ENCODE measurements at places on chromosomes 2 and 18.

- DNase-seq, result no peak
Measured at GRCh38 chr2:38613849-38614213, 11.1 kb upstream of the HNRNPLL start.

- DNase-seq, result no peak
Measured at GRCh38 chr2:200533754-200534153, 7.7 kb downstream of the SGO2 start.

GRCh38 chr2:47269316-47270232, 114.5 kb upstream of the STPG4 start:
- peak; percentile 65 for DNase-seq

GRCh38 chr18:9637036-9637767, 22.8 kb upstream of the PPP4R1 start:
- DNase-seq, result no peak

GRCh38 chr2:23209059-23209458, 175.9 kb upstream of the KLHL29 start:
- DNase-seq, result no peak

GRCh38 chr18:34787931-34788532, 77.9 kb downstream of the DTNA start:
- peak; percentile 83 for DNase-seq

GRCh38 chr2:18752022-18752493, 162.7 kb upstream of the NT5C1B start:
- peak; percentile 85 for DNase-seq

- peak; percentile 64 for DNase-seq
Measured at GRCh38 chr2:55598056-55598795, 19.2 kb downstream of the PPP4R3B start.

DNA sequence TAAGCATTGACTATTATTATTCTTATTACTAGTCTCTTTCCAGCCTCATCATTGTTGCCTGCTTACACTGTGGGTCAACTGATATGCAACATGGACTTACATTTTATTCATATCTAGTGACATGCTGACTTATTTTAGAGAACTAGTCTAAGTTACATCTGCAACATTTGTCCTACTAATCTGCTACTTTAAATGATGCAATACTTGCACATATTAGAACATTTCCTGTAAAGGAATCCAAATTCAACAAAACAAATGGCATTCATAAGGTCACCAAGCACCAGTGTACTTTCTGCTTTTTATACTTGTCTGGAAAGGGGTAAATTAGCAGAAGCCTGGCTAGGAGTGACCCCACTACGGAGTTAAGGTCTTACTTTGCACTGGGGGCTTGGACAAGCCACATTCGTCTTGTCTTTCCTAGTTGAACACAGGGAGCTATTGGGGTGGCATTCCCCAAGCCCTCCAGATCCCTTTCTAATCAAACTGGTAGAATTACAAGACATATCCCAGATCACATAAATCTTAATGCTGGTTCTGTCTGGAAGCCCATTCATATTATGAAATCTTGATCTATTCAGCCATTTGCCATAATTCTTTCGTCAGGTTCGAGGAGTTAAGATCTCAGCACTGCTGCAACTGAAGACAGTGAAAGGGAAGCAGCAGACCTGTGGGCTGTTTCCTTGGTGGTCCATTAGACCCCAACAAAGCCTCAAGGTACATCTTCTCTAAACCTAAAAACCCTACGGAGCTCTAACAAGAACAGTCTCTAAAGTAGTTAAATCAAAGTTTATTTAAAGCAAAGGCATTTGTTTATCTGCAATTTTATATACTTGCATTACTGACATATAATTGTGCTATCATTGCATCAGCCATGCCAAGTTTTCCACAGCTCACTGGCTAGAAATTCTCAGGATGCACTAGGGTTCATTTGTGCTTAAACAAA, 49.9 kb upstream of the RTN4 start:
- DNase-seq, result peak; percentile 87

DNA sequence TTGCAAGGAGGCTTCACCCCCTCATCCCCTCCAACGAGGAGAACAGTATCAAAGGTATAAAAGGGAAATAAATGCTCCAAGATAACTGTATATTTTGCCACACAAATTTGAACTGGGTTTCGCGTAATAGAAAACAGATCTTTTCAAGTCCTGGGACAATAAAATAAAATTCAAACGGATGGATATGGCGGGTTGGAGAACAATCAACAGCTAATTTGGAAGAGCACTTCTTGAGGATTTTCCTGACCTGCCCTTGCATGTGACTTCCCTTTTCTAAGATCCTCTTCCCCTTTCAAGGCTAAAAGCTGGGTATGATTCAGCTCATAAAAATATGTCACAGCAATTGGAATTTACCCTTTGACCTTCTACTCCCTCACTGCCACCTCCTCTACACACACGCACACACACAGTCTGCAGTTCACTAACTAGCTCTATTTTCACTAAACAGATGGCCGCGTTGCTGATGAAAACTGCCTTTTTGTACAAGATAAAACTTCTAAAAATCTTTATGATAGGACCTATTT, 386.9 kb downstream of the FIGN start:
- peak; percentile 93 for DNase-seq

DNA sequence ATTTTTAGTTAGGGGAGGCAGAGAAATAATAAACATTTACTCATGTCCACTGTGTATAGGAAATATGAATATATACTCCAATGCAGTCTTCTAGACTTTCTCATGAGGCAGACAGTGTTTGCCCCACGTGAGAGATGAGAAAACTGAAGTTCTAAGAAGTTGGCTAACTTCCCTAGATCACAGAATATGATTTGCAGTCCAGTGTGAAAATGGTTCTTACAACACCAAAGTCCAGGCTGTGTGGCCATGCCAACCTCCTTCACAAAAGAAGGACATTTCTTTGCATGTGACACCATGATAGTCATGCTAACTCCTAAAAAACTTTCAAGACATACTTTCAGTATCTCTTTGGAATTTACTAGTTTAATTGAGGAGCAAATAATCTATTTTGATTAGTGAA, 143.7 kb downstream of the IRS1 start:
- peak; percentile 71 for DNase-seq

DNA sequence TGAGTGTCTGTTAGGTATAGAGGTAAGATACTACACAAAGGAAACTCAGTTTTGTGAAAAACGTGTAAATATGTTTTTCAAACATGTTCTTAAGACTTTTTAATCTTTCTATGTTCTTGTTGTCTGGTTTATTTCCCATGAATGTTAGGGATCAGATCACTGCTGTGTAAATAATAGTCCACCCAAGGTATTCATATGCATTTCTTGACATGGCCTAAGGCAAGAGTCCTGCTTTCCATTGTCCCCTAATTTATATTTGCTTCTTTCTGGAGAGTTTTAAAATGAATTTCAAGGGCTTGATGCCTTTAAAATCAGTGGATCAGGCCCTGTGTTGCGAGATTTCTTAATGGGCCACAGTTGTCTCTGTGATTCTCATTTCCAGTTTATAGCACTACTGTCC, 28.9 kb downstream of the CRIM1 start:
- no peak for DNase-seq

DNA sequence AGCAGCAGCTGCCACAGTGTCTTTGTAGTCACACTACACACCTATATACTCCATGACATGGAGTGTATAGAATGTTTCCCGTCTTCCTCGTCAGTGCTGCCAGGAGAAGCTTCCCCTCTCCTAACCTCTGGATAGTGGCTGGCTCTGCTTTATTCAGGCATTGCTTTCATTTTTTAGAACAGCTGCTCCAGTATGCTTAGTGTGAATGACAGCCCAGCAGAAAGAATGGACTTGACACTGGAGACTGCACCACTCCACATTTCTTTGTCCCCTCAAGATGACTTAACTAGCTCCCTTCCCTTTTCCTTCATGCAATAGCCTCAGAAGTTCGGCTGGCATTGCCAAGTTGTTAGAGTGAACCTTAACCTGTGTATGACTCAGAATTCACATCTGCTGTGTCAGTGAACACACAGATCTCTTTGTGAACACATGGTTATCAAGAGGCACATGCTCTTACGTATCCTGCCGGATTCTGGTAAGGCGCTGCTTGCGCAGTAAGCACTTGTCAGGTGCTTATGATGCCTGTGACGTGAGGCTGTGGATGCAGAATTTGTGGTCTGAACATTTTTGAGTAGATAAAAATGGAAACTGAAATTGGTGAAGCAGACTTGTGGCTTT, 73.9 kb downstream of the NEDD4L start:
- DNase-seq, result peak; percentile 90

- no peak for DNase-seq
Measured at GRCh38 chr2:172387361-172387760, 40.0 kb upstream of the ITGA6 start.

GRCh38 chr2:234490271-234491091, 6.4 kb downstream of the ARL4C start:
- DNase-seq, result no peak

DNA sequence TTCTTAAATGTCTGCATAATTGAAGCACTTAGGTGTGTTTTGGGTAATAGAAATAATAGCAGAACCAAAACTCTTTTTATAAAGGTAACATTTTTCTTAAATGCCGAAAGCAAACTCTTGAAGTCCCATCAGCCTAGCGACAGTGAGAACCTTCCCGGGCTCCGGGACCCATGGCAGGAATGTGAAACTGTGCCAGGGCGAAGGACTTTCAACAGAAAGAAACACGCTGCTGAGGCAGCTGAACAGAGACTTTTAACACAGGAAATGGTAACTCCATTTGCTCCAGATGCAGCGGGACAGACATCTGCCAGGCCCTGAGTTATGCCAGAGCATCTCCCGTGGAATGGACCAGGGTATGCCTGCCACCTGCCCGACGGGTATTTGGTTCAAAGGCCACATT, 34.3 kb downstream of the SALL3 start:
- DNase-seq, result no peak

DNA sequence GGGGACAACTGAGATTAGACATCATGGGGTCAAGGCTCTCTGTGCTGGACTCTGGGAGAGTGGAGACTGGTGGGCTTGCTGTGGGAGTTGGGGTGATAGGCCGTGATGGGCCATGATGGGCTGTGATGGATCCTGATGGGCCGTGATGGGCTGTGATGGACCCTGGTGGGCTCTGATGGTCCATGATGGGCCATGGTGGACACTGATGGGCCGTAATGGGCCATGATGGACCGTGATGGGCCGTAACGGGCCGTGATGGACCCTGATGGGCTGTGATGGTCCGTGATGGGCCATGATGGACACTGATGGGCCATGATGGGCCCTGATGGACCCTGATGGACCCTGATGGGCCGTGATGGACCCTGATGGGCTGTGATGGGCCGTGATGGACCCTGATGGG, 18.5 kb downstream of the LPIN1 start:
- no peak for DNase-seq

DNA sequence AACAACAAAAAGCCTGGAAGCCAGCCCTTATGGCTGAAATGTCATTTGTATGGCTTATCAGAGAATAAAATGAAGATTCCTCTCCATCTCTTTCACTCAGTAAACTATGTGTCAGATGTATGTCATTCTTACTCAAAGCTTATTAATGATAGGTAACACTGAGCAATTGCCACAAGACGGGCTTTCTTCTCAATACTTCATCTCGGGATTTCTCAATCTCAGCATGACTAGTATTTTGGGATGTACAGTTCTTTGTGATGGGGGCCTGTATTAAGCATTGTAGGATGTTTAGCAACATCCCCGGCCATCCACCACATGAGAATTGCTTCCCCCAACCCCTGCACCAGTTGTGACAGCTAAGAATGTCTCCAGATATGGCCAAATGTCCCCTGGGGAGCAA, 80.2 kb downstream of the MREG start:
- no peak for DNase-seq

- DNase-seq, result no peak
Measured at GRCh38 chr2:117411983-117412382, 402.5 kb upstream of the DDX18 start.

DNA sequence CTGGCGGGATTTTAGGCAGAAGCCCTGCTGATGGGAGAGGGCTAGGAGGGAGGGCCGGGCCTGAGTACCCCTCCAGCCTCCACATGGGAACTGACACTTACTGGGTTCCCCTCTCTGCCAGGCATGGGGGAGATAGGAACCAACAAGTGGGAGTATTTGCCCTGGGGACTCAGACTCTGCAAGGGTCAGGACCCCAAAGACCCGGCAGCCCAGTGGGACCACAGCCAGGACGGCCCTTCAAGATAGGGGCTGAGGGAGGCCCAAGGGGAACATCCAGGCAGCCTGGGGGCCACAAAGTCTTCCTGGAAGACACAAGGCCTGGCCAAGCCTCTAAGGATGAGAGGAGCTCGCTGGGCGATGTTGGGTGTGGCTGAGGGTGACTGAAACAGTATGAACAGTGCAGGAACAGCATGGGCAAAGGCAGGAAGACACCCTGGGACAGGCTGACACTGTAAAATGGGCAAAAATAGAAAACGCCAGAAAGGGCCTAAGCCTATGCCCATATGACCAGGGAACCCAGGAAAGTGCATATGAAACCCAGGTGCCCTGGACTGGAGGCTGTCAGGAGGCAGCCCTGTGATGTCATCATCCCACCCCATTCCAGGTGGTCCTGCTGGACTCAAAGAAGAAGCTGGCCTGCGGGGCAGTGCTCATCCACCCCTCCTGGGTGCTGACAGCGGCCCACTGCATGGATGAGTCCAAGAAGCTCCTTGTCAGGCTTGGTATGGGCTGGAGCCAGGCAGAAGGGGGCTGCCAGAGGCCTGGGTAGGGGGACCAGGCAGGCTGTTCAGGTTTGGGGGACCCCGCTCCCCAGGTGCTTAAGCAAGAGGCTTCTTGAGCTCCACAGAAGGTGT, 8.5 kb downstream of the PROC start:
- DNase-seq, result no peak

- peak; percentile 45 for DNase-seq
Measured at GRCh38 chr2:197516393-197516761, 511 bp downstream of the MOB4 start.

DNA sequence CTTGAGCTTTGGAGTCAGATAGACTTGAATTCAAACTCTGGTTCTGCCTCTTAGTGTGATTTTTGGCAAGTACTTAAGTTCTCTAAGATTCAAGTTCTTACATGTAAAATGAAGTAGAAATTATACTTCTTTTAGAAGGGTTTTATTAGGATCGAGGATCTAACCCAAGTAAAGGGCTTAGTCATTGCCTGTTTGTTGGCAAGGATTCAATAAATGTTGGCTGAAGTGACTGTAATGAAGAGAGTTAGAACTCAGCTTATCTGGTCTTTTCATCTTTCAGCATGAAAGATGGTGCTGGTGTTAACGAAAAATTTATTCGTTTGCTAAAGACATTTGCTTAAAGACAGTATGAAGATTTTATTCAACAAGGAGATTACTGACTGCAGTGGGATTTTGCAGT, 315.9 kb upstream of the THUMPD2 start:
- peak; percentile 70 for DNase-seq

GRCh38 chr2:199136681-199137080, 321.1 kb downstream of the SATB2 start:
- peak; percentile 10 for DNase-seq

Measured in choroid plexus epithelial cell (primary cell).